Stimulated activated CD8-positive, alpha-beta memory T cell treated with anti-CD3 and anti-CD28 coated beads, Interleukin-4, amount 100 ng/mL, for 1 hour (primary cell): ENCODE measurements at places on chromosomes 16 and 17.

DNA sequence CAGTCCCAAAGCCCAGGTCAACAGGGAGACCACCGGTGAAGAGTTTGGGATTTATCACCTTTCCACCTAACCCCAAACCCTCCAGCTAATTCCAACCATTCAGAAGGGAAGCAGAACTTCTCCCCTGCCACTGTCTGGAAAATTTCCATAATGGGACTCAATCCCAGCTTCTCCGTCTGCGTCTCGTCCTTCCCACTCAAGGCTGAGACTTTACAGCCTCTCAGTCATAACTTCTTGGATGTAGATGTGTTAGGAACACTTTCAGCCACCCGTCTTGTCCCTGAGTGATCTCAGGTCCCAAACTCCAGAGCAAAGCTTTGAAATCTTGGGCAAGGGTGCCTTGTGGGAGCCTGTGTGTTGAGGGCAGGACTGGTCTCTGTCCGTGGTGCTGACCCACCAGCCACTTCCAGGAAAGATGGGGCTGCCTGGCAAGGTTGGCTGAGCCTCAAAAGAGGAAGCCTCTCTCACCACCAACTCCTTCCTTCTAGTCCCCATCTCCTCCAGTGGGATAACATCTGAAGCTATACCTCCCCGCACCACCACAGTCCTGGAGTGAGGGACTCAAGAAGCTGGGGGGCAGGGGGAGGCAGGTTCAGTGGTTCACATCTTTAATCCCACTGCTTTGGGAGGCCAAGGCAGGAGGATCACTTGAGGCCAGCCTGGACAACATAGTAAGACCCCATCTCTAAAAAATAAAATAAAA is 9.3 kb downstream of the GAS2L2 start:
- DNase-seq = no peak

- no peak for DNase-seq
These were observed 10.2 kb downstream of the PIK3R5 start for GRCh38 chr17:8955021-8955959.

DNA sequence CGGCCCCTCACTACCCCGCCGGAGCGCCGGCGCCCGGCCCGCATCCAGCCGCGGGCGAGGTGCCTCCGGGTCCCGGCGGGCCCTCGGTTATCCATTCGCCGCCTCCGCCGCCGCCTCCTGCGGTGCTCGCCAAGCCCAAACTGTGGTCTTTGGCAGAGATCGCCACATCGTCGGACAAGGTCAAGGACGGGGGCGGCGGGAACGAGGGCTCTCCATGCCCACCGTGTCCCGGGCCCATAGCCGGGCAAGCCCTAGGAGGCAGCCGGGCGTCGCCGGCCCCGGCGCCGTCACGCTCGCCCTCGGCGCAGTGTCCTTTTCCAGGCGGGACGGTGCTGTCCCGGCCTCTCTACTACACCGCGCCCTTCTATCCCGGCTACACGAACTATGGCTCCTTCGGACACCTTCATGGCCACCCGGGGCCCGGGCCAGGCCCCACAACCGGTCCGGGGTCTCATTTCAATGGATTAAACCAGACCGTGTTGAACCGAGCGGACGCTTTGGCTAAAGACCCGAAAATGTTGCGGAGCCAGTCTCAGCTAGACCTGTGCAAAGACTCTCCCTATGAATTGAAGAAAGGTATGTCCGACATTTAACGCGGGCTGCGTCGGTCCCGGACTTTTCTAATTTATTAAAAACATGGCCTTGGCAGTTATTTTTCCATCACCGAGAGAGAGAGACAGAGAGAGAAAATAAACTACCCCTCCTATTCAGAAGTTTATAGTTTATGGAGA is 2.8 kb downstream of the IRX5 start:
- DNase-seq = no peak

- no peak for DNase-seq
These were observed 8.6 kb upstream of the TSPOAP1 start for GRCh38 chr17:58337210-58337599.

- DNase-seq = no peak
These were observed 115.2 kb upstream of the NETO2 start for GRCh38 chr16:47258874-47259461.
